ENCODE measurements at places on chromosomes 2 and 18.

DNA sequence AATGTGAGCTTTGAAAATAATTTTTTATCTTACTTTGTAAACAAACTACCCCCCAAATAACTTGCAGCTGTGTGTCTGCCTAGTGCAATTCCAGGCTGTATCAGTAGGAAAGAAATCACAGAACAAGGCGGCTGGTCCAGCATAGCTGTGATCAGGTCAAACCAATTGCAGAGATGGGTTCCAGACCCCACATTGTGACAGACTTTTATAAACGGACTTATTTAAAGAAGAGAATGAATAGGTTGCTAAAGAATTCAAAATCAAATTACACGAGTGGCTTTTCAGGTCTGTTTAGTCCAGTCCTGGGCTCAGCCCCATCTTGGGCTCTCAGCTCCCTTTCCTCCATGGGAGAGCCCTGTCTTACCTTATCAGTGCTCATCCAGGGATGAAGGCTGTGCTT is 11.1 kb downstream of the BMP10 start:
- DNase-seq, result no peak

DNA sequence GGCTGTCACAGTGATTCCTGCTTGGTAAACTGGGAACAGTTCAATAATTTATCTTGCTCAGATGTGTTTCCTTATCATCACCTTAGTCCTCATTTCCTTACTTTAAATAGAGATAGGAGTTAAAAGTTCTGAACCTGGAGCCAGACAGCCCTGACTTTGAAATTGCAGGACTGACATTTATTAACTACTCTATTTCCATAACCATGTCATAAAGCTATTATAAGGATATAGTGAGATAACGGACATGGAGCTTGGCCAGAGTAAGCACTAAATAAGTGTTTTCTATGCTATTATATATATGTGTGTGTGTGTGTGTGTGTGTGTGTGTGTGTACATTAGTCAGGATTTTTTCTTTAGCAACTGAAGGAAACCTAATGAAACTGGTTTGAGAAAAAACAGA is 13.1 kb downstream of the NT5DC4 start:
- no peak for DNase-seq

DNA sequence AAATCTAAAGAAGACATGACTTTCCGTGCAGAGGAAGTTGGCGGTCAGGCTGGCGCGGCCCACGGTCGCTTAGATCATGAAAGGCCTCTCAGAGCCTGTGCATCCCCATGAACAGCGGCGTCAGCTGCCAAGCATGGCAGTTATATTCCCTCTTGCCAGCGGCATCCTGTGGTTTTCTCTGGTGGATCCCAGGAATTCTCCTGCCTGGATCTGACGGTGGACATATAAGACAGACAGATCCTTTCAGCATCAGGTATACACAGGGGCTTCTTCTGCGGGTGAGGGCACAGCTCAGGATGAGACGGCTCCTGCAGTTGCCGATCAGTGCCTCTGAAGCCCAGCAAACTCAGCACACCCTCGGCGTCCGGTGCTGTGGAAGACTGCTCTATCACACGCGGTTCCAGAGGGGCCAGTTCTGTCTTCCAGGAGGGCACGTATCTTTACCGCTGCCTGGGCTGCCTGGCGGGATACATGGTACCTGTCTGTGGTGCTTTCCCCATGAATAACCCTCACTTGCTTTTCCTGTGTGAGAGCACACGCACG is 157.8 kb downstream of the LDLRAD4 start:
- DNase-seq, result no peak

DNA sequence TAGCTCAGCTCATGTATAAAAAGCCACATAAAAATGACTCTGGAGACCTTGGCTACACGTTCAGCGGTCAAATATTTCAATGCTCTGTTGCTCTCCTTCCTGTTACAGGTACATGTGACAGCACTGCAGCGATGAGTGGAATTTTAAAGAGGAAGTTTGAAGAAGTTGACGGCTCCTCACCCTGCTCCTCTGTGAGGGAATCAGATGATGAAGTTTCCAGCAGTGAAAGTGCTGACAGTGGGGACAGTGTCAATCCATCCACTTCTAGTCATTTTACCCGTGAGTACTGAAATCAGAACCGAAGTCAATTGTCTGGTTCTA is 125.4 kb downstream of the CSRNP3 start:
- DNase-seq, result no peak

DNA sequence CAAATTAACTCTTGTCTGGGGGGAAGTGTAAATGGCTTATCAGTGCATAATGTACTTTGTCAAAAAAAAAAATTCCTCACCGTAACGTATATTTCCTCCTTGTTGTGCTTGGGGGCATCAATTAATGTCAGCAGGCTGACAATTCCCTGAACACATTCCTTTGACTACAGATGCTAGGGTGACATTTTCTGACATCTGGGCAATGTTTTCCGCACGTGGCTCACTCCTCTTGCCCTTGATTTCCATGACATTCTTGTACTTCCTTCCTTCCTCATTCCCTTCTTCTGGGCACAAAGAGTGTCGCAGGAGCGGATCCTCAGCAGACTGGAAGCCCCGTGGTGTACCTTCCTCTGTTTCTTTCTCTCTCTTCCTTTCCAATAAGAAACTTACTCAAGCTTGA is 173.7 kb downstream of the SP3 start:
- DNase-seq, result no peak

- no peak for DNase-seq
Measured at GRCh38 chr18:77100751-77101355, 31.7 kb downstream of the MBP start.

DNA sequence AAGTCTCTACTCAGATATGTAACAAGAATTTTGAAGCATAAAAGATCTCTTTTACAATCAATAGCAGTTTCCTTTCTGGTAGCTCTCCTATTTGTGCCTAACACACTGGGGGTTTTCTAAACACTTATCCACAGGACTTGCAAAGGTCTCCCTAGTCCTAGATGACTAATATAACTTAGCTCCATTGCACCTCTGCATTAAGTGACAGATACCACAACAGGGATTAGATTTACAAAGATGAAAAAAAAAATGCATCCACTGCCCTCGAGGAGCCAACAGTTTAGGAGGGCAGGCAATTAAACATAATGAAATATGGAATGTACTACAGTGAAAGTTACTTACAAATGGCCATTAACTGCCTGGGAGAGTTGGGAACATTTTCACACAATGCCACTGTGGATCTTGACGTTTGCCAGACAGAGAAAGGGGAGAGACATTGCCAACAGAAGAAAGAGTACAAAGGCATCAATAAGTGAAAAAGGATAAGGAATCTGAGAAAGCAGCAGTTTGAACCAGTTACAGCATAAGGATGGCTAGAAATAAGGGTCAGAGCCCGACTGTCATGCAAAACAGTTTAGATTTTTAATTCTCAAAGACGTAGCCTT is 14.3 kb downstream of the PPP3R1 start:
- DNase-seq, result no peak

GRCh38 chr2:20103530-20103929 is 52.1 kb upstream of the LAPTM4A start:
- peak; percentile 17 for DNase-seq

GRCh38 chr2:197229509-197230443 is 80.8 kb downstream of the ANKRD44 start:
- DNase-seq, result no peak

GRCh38 chr2:168210895-168211570 is 36.4 kb downstream of the STK39 start:
- no peak for DNase-seq

DNA sequence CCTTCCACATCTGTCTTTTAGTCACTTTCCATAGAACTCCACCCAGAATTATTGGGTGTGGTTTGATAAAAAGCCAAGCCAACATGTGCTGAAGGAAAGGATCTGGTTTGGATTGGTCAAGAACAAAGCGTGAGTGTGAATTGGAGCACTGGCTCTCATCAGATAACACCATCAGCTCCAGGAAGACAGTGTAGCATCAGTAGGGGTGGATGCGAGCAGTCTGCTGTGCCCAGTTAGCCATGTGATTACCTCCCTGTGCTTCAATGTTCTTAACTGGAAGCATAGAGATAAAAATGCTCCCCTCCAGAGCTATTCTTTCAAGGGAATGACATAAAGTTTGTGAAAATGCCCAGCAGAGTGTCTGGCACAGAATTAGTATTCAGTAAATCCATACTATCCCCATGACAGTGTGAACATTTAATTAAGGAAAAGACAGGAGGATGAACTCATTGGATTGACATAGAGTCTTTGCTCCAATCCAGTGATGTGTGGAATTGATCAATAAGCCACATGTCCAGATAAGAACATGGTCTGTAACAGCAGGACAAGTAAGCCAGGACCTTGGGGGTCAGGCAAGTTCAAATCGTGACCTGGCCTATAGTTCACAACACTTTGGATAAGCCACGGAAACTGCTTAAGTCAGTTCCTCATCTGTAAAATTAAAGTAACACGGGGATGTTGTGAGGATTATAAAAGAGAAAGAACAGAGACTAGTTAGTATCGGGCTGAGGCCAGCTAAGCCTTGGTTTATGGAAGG is 68.0 kb downstream of the FAM124B start:
- DNase-seq, result no peak

- DNase-seq, result no peak
Measured at GRCh38 chr18:48563027-48563426, 24.2 kb downstream of the CTIF start.

GRCh38 chr18:25222648-25223047 is 129.3 kb downstream of the ZNF521 start:
- DNase-seq, result no peak

GRCh38 chr2:111662771-111663470 is 221.1 kb downstream of the ANAPC1 start:
- no peak for DNase-seq

- DNase-seq, result no peak
Measured at GRCh38 chr2:96146881-96147592, 1.8 kb upstream of the DUSP2 start.

GRCh38 chr2:8573942-8574195 is 108.0 kb upstream of the ID2 start:
- no peak for DNase-seq

DNA sequence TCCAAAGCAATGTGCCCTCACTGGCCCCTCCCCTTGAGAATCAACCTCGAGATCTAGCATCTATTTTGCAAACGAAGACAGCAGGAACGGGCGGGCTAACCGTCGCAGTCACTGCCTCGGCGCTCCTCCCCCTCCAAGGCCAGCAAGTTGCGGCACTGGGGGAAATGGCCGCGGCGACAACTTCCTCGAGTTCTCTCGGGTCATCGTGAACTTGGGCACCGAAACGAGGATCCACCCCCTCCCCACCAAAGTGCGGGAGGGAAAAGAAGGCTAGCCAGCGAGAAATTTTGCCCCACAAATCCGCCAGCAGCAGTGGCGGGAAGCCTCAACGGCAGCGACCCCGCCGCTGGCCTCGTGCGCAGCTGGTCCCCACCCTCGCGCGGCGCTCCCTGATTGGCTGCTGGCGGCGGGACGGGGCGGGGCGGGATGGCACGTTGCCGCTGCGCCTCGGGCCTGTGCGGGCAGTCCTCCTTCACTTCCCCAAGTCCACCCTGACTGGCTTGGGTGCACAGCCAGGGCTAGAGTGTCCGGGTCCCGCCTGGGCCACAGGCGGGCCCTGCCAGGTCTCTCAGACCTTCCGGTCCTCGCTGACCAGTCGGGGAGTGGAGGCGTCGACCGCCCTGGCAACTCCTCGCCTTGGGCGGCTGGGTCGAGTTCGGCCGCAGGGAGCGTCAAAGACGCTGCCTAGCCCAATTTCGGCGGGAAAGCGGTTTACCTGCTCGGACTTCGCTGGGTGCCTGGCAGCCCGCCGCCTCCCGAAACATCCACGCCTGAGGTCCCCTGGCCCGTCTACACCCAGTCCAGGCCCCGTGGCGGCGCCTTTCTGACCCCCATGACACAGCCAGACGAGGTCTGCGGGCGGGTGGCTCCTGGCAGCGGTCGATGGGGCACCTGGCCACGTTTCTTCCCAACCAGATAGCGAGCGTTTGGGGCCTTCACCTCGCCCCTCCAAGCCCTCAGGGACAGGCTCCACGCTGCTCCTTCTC is at the start of gene BOLL:
TSS of gene BOLL (minus strand) at position 364 of the 986 bp plus-strand sequence. CDS start 3,469 bp downstream, outside the sequence.
- DNase-seq, result no peak

- DNase-seq, result no peak
Measured at GRCh38 chr2:207370646-207371045, 159.1 kb upstream of the CREB1 start.

DNA sequence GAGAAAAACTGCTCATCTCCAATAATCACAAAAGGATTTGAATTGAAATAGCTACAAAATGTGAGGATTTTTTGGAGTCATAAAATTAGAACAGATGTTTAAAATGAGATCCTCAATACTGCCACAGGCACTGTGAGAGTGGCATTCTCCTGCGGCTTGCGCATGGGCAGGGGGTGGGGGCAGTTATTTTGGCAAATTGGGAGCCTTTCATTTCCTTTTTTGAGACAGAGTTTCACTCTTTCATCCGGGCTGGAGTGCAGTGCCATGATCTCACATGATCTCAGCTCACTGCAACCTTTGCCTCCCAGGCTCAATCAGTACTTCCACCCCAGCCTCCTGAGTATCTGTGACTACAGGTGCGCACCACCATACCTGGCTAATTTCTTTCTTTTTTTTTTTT is 42.4 kb downstream of the POMC start:
- no peak for DNase-seq

DNA sequence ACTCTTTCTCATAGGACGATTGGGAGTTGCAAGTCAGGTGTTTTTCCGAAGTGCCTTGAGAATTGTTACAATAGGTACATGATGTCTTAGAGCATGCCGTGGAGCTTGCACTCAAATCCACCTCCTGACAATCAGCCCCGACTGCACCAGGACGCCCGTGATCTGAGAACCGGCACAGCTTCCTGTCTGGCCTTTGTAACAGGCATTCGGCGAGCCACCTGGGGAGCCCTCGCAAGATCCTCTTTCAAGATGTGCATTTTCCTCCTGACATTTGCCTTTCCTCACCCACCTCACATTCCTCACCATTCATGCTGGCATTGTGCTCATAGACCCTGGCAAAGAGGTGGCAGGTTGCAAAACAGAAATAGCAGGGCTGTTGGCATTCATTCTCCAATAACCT is 427.3 kb downstream of the GALR1 start:
- DNase-seq, result no peak

GRCh38 chr2:54676656-54677055 is 46.8 kb upstream of the EML6 start:
- no peak for DNase-seq

- no peak for DNase-seq
Measured at GRCh38 chr2:127347734-127348392, 39.9 kb downstream of the MAP3K2 start.

DNA sequence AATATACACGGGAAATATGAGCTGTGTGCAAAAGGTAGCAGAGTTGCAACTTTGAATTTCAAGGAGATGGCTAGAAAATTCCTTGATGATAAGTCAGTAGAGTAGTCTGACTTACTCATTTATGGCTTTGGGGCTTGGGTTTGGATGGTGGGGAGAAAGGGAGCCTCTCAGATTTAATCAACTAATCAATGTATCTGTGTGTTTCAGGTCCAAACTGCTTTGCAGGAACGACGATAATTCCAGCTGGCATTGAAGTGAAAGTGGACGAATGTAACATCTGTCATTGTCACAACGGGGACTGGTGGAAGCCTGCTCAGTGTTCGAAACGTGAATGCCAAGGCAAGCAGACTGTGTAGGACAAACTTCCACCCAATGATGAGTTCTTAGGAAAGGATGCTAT is 164.6 kb downstream of the VWC2L start:
- peak; percentile 18 for DNase-seq

- no peak for DNase-seq
Measured at GRCh38 chr18:7575465-7576028, 8.4 kb downstream of the PTPRM start.

GRCh38 chr2:234339501-234339900 is 157.4 kb downstream of the ARL4C start:
- DNase-seq, result no peak

Data from NCI-H1694 (cell line).